Heart left ventricle (tissue), 16 donors: ENCODE measurements at places on chromosomes 1 and 21.

- no peak for DNase-seq
- H3K27me3 ChIP-seq: no peaks in the 10 kb centered on the region
- no peak overlapping the region for H3K27ac ChIP-seq
- no peaks in the 10 kb centered on the region for H3K4me1 ChIP-seq
- no peak overlapping the region for H3K4me3 ChIP-seq
Observed at GRCh38 chr1:208409176-208409575, 165.0 kb upstream of the PLXNA2 start.

- no peak for DNase-seq
- H3K36me3 ChIP-seq: peaks cover 4% of the 10 kb centered on the region
- peak overlapping the region; percentile 84 for H3K27ac ChIP-seq
- peak overlapping the region; percentile 98 for H3K4me3 ChIP-seq
Observed at GRCh38 chr1:34858901-34859445, 576 bp downstream of the SMIM12 start.

- H3K4me3 ChIP-seq: no peak overlapping the region
- no peaks in the 10 kb centered on the region for H3K27me3 ChIP-seq
- DNase-seq: no peak
- no peak overlapping the region for H3K27ac ChIP-seq
Observed at GRCh38 chr1:85494904-85495266, 29.9 kb upstream of the DDAH1 start.

- no peak for DNase-seq
- no peak overlapping the region for H3K27ac ChIP-seq
- H3K27me3 ChIP-seq: no peaks in the 10 kb centered on the region
- no peaks in the 10 kb centered on the region for H3K36me3 ChIP-seq
Observed at GRCh38 chr1:109642626-109643025, 13.3 kb upstream of the GSTM4 start.

DNA sequence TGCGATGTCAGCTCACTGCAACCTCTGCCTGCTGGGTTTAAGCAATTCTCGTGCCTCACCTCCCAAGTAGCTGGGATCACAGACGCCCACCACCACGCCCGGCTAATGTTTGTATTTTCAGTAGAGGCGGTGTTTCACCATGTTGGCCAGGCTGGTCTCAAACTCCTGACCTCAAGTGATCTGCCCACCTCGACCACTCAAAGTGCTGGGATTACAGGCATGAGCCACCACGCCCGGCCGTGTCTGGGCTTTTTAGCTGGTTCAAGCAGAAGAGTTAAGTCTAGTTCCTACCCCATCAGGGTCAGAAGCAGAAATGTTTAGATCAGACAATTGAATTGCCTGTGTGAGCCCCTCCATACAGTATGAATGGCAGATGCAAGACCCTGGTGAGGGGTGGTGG, 27.7 kb upstream of the RIPK4 start:
- H3K4me3 ChIP-seq: no peak overlapping the region
- H3K27ac ChIP-seq: no peak overlapping the region
- H3K36me3 ChIP-seq: no peaks in the 10 kb centered on the region

- H3K27ac ChIP-seq: no peak overlapping the region
- no peaks in the 10 kb centered on the region for H3K27me3 ChIP-seq
- H3K4me1 ChIP-seq: peaks cover 16% of the 10 kb centered on the region
- DNase-seq: peak; percentile 36
- no peaks in the 10 kb centered on the region for H3K36me3 ChIP-seq
Observed at GRCh38 chr1:209657140-209657879, 5.1 kb upstream of the LAMB3 start.

- no peak overlapping the region for H3K4me3 ChIP-seq
- H3K27ac ChIP-seq: no peak overlapping the region
- DNase-seq: no peak
Observed at GRCh38 chr1:37237948-37238347, 203.6 kb upstream of the GRIK3 start.
